ENCODE measurements at places on chromosomes 5 and 9.

GRCh38 chr5:143341807-143342570 is 61.5 kb downstream of the NR3C1 start:
- DNase-seq: no peak

DNA sequence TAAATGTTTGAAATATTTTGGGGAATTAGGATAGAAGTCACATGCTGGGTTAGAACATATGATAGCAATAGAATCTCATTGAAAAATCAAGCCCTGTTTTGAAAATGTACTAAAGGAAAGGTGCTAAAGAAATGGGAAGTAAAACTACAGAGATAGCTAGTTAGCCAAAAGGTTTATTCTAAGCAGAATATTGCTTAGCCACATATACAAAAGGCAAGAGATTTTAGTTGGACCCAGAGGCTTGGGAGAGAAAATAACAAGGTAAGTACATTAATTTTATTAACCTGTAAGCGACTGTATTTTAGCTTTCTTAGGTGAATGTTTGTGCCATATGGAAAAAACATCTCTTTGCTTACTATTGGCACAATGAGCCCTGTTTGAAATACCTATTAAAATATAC is 108.3 kb downstream of the RPS23 start:
- DNase-seq: no peak

GRCh38 chr5:135353952-135354721 is 44.9 kb downstream of the MACROH2A1 start:
- DNase-seq: no peak

- DNase-seq: no peak
These were observed 28.2 kb upstream of the RPL26L1 start for GRCh38 chr5:172931001-172931536.

- no peak for DNase-seq
These were observed 171.1 kb upstream of the FSTL4 start for GRCh38 chr5:133783481-133783880.

All from C1 segment of cervical spinal cord (tissue), 14 donors.